ENCODE measurements at places on chromosomes 7 and 10.

GRCh38 chr7:44113764-44114354 is 9.5 kb downstream of the POLD2 start:
- DNase-seq = no peak

DNA sequence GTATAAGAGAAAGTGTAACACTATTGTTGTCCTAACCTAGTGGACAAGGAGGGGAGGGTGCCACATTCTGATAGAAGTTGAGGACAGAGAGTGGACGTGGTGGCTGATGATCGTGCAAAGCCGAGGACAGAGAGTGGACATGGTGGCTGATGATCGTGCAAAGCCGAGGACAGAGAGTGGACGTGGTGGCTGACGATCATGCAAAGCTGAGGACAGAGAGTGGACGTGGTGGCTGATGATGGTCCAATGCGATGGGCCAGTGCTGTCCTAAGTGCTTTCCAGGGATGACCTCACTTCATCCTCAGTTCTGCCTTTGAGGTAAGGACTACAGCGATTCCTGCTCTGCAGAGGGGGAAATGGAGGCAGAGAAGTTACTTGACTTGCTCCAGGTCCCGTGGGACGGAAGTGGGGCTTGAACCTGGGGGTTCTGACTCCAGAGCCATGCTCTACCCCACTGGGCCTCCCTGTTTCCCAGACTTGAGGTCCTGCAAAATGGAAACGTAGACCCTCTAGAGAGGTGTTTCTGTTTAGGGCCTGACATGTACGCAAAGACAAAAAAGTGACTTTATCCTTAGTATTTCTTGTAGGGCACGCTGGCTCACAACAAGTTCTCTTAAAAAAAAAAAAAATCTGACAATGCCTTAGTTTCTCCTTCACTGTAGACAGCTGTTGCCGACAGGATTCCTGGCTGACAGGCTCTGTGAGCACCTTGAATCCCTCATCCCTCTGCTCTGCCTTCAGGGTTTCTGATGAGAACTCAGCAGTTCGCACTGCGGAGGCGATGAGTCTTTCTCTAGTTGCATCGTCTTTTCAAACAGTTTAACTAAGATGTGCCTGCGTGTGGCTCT is 20.3 kb upstream of the NCAPG2 start:
- no peak for DNase-seq

DNA sequence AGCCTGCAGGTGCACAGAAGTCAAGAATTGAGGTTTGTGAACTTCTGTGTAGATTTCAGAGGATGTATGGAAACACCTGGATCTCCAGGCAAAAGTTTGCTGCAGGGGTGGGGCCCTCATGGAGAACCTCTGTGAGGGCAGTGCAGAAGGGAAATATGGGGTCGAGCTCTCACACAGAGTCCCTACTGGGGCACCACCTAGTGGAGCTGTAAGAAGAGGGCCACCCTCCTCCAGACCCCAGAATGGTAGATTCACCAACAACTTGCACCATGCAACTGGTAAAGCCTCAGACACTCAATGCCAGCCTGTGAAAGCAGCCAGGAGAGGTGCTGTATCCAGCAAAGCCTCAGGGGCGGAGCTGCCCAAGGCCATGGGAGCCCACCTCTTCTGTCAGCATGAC is 205.8 kb downstream of the CCSER2 start:
- DNase-seq = no peak

DNA sequence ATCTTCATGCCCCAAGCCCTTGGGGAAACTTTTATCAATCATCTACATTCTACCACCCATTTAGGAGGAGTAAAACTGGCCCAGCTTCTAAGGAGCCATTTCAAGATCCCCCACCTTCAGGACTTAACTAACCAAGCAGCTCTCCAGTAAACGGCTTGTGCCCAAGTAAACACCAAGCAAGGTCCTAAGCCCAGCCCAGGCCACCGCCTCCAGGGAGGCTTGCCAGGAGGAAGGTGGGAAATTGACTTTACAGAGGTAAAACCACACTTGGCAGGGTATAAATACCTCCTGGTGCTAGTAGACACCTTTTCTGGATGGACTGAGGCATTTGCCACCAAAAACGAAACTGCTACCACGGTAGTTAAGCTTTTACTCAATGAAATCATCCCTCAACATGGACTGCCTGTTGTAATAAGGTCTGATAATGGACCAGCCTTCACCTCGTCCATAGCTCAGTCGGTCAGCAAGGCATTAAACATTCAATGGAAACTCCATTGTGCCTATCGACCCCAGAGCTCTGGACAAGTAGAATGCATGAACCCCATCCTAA is 5.6 kb downstream of the AKR1B15 start:
- no peak for DNase-seq

GRCh38 chr10:108849688-108850087 is 1073.6 kb downstream of the XPNPEP1 start:
- no peak for DNase-seq

DNA sequence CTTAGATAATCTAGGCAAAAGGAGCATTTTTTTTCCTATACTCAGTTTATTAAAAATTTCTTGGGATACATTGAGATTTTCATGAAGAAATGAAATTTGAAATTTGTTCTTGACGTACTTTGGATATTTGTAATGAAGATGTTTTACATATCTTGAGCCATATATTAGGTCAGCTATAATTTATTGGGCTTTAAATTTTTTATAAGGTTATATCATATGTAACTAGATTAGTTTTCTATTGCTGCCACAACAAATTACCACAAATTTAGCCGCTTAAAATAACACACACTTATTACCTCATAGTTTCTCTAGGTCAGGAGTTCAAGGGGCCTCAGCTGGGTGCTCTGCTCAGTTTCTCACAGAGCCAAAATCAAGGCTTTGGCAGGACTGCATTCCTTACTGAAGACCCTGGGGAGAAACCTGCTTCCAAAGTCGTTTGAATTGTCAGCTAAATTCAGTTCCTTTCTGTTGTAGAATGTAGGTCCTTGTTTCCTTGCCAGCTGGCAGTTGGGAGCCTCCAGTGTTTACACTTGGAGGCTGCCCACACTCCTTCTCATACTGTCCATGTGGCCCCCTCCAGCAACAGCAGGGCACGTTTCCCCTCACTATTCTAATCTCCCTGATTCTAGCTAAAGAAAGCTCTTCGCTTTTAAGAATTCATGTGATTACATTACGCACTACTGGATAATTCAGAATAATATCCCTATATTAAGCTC is 42.6 kb upstream of the DNAH11 start:
- no peak for DNase-seq
